Hematopoietic multipotent progenitor cell treated with erythropoietin and hydrocortisone succinate and interleukin-3 and kit ligand, for 8 days (in vitro differentiated cells): ENCODE measurements at places on chromosomes 7 and 10.

DNA sequence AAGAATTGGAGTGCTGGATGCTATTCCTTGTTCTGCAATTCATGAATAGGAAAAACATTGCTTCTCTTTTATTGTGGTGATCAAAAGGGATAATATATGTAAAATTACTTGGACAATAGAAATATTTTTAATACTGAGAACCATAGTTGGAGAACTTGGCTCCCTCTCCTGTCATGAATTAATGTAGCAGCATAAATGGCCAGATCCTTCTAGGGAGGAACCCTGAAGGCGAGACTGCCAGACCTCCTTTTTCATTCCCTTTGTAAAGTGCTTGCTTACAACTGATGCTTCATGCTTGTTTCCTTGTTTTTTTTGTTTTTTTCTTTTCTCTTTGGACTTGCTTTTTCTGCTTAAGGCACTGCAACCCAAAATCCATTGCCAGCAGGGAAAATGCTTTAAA lies 233.6 kb downstream of the SH2D4B start:
- no peak for DNase-seq

DNA sequence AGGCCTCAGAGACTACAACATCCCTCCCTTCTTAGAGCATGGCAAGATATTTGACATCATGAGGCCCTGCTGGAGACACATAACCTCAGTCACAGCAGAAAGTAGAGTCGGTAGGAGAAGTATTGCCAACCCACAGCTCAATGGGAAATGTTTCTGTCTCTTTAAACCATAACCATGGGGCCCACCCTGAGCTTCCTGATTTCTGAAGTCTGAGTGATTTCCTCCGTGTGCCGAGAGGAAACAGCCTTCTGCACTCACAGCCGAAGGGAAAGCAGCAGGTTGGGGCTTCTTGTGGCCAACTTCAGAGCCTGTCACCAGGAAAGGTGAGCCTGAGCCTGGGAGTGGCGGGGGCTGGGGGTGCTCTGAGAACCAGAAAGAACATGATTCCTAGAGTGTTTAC lies at the start of gene GIMAP1:
TSS of gene GIMAP1 (plus strand) at position 246 of the 400 bp plus-strand sequence. CDS start 2,435 bp downstream, outside the sequence.
- no peak for DNase-seq

- DNase-seq, result no peak
Observed at GRCh38 chr7:116979430-116979829, 26.1 kb downstream of the ST7 start.

- DNase-seq, result no peak
Observed at GRCh38 chr7:98178321-98178720, 32.9 kb upstream of the BHLHA15 start.

DNA sequence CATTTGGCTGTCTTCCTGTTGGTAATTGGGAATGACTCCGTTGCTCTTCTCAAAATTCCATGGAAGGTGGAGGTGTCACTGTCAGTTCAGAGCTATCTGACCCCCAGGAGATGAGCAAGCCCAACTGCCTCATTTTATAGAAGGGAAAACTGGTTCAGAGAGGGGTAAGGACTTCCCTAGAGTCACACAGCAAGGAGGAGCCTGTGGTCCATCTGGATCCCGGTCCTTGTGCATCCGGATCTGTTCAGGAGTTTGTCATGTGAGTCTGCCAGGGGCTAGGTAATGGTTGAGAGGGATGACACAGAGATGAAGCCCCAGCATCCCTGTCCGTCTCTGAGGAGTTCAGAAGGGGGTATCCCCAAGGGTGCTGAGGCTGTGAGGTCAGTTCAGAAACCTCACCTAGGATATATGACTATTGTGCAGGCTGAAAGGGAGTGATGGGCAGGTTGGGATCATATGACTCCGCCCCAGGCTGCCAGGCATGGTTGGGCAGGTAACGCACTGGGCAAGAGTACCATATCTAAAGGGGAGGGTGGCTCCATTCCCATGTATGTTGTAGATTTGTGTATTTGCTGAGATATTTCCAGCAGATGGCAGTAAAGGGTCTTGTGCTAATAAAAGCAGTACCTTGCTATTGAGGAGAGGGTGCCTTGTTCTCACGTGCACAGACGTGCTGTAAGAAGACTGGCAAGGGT lies 16.0 kb upstream of the SLC29A3 start:
- DNase-seq, result peak; percentile 68

- no peak for DNase-seq
Observed at GRCh38 chr7:54242776-54243175, 299.4 kb upstream of the VSTM2A start.

GRCh38 chr7:31478018-31478417 lies 35.9 kb upstream of the ITPRID1 start:
- DNase-seq, result no peak

GRCh38 chr10:100750291-100751210 lies 5.2 kb downstream of the PAX2 start:
- DNase-seq, result no peak

GRCh38 chr7:116153050-116153449 lies 57.3 kb upstream of the TES start:
- no peak for DNase-seq

- DNase-seq, result no peak
Observed at GRCh38 chr7:13416071-13416470, 573.4 kb downstream of the ETV1 start.

DNA sequence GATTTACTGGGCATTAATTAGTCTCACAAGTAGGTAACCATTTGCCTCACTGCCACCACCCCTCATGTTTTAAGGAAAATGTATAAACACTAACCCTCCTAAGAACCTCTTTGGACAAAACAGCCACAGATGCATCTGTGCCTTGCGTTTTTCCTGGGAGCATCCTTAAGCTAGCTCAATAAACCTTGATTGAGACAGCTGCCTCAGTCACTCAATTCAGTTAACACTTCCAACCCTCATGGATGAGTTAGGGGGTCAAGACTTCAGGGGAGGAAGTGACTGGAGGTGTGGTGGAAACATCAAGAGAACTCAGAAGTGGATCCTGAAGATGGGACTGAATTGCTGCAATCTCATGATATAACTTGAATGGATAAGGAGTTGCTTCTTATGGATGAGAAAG lies 31.5 kb downstream of the CUL2 start:
- DNase-seq, result no peak

- peak; percentile 9 for DNase-seq
Observed at GRCh38 chr7:66896441-66896840, 24.6 kb upstream of the TMEM248 start.

DNA sequence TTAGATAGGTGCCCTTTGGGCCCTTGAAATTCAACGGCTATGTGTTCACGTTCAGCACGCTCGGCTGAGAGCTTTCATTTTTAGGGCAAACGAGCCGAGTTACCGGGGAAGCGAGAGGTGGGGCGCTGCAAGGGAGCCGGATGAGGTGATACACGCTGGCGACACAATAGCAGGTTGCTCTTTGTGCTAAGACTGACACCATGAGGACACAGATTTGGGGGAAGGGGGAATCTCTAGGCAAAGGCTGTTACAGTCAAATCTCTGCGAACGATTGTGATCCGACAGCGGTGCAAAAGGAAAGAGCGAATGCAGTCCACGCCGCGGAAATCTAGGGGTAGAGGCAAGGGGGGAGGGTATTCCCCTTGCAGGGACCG lies 667 bp downstream of the KLLN start:
- no peak for DNase-seq

DNA sequence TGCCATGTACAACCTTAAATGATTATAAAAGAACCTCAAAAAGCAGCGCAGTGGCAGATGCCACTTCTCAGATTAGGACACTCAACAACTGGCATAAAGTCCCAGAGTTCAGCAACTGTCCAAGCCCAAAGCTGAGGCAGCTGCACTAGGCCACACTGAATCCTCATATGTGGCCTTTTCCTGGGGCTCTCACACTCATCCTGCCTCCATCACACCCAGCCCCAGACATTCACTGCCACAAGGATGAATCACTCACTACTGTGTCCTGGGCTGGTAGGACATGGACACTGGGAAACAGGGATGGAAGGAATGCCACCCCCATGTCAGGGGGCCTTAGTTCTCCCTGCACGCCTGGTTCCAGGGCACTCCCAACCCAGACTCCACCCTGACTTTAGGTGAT lies 547.7 kb downstream of the TNS3 start:
- no peak for DNase-seq

DNA sequence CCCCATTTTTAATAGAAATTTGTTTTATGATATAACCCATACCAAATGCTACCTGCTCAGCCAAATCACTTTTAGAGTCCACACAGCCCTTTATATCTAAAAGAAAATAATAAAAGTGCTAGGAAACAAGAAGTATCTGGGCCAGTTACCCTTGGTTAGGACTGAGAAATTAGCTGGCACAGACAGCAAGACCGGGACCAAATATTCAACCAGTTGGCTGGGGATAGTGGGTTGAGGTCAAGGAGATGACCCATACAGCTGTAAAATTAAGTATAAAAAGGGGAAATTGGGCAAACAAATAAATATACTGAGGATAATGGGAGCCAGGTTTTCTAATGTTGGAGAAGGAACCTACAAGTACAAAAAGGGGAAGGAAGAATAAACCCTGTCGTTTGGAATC lies 174.3 kb downstream of the IMMP2L start:
- no peak for DNase-seq

- no peak for DNase-seq
Observed at GRCh38 chr10:131766096-131766495, 134.7 kb upstream of the PPP2R2D start.

DNA sequence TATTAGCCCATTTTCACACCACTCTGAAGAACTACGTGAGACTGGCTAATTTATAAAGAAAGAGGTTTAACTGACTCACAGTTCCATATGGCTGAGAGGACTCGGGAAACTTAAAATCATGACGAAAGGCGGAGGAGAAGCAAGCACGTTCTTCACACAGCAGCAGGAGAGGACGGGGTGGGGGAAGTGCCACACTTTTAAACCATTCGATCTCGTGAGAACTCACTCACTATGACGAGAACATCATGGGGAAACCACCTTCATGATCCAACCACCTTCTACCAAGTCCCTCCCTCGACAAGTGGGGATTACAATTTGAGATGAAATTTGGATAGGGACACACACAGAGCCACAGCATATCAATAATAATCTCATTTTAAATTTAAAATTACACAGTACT lies 80.2 kb downstream of the VWDE start:
- DNase-seq, result no peak

GRCh38 chr7:127504715-127505114 lies 80.7 kb downstream of the GCC1 start:
- DNase-seq, result peak; percentile 38

DNA sequence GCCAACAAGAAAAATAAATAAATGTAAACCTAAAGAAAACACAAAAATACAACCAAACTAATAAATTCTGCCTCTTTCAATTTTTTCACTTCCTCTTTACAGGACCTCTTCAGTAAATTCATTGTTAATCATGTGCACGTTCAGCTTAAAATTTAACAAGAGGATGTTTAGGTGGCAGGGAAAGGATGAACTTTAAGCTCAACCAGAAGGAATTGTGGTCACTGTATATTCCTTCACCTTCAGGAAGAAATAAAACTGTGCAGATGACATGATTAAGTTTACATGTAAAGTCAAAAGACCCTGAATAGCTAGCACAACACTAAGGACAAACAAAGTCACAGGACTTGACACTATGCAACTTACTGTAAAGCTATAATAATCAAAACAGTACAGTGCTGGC lies 33.0 kb downstream of the KIF5B start:
- DNase-seq, result no peak

GRCh38 chr10:132984801-132985545 lies 42.6 kb upstream of the CFAP46 start:
- no peak for DNase-seq

- DNase-seq, result no peak
Observed at GRCh38 chr10:10475812-10476211, 541.9 kb upstream of the CELF2 start.

DNA sequence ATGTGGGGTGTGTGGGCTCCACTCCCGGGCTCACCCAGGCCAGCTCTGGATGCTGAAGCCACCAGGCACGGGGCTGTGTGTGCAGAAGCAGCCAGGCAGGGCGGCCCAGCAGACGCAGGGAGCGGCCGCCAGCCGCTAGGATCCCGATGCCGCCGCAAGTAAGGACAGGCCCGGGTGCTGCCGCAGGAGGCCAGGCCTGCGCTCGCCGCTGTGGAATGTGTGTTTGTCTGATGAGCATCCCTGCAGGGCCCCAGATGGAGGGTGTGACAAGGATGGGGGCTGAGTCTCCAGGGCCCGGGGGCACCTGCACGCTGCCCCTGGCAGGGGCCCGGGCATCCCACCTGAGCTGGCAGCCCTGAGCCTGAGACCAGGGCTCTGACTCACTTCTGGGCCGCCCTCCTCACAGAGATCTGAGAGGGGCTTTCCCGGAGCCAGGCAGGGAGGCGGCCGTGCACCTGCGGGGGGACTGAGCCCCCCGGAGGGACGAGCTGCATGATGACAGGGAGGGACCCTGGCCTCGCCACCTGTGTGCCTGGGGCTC lies 101.5 kb downstream of the FOXL3 start:
- no peak for DNase-seq

DNA sequence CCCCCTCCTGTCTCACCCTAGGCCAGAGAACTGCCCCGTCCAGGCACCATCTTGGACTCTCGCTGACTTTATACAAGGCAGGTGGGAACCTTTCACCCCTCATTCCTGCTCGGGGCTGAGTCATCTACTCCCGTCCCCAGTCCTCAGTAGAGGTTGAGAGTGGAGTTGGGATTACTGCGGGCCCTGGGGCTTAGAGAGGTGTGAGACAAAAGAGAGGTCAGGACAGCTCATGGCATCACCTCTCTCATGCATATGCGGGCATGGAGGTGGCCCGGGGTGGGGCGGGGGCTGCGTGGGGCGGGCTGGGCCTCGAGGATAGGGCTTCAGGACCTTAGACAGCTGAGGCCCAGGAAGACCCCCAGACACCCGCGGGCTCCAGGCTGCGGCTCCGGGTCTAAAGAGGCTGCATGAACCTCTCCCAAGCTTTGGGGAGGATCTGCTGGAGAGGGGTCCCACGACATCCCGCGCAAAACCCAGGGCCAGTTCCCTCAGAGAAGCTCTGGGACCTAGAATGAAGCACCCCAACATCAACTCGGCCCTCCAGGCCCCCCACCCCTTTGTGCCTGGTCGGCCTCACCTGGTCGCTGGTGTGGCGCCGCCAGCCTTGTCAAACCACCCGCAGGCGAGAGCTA lies 317 bp downstream of the PDZD7 start:
- DNase-seq, result no peak

GRCh38 chr10:66833861-66834260 lies 92.0 kb upstream of the LRRTM3 start:
- DNase-seq, result no peak

DNA sequence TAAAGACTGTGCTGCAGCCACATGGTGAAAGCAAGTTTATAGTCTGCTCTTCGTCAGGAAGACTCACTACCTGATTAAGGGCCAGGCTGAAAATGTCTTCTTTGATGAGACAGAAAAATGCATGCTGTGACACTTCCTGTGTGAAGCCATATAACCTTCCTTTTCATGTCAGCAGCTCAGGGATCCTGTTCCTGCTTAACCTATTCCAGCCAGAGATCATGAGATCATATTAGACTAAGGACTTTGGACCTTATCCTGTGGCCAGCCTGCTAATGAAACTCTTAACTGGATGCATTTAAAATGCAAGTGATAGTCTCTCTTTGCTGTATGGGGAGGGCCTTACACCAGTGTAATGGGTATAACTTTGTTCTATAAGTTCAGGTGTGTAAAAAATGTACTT lies 165.2 kb downstream of the PTEN start:
- no peak for DNase-seq

GRCh38 chr7:114802632-114803031 lies 119.3 kb upstream of the MDFIC start:
- DNase-seq, result no peak
